ENCODE measurements at places on chromosomes 5 and 9.

DNA sequence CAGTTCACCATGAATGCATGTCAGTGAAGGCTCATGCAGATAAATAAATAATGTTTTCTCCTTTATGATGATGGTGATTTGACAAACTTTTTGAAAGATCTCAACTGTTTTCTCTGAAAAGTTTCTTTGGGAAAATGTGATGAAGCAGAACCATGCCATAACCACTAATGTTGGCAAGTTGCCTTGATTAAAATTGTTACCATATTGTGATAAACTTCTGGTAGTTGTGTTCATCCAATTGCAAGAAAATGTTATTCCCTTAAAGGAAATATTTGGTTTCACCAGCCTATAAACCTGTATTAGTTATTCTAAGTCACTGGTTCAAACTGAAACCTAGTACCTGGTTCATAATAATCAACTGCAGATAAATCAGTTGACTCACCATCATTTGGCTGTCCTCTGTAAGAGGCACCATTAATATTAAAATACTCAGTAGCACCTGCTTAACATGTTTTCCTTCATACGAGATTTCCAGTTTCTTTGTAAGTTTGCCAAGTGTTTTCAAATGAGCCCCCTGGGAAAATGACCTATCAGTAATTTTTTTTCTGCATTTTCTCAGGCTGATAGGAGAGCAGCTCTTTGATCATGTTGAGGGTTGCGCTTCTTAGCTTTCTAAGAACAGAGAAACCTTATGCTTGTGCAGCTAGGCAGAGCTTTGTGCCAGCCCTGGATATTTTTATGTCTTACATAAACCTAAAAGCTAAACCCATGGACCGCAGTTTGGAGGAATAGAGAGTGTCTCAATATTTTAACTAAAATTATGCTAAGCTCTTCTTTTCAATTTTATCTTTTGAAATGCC lies 88.0 kb downstream of the LURAP1L start:
- no peak for DNase-seq

GRCh38 chr5:114296191-114296590 lies 65.7 kb upstream of the KCNN2 start:
- DNase-seq: no peak

- no peak for DNase-seq
Measured at GRCh38 chr9:99135456-99135855, 30.5 kb downstream of the TGFBR1 start.

DNA sequence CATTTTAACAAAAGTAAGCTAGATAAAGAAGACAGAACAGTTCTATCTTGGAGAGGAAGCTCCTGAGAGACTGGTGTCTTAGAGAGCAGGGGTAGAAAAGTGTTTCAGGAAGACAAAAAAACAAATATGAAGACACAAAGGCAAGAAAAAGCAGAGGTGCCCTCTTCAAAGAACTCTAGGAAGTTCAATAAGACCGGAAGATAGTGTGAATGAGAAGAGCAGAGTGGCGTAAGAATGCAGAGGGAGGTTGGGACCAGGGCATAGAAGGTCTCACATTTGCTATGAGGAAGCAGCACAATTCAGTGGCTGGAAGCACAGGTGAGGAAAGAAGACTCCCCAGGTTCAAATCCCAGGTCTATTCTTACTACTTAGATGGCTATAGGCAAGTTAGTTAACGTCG lies 22.6 kb downstream of the TMEM245 start:
- no peak for DNase-seq

DNA sequence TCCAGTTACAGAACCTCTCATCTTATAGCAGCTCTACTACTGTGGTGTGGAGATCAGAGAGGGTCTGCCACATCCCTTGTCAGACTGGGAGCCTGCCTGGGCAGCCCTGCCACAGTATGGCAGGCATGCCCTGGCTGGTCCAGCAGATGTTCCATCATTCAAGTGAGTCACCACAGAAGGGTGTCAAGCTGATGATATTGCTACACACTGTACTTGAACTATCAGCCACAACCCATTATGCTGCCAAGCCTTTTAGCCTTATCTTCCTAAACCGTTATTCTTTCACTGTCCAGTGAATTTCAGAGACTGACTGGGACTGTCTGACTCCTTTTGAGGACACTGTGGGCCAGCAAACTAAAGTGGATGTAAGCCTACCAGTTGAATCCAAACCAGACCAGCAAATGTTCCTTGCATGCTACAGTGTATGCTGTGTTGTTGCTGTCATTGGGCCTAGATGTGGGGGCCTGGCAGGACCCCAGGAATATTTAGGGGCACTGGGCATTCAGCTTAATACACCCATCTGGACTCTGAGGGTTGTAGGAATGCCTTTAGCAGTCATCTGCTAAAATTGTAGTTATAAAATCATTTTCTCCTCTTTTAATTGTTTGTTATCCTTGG lies 202.6 kb downstream of the NR3C1 start:
- DNase-seq: no peak
